ENCODE measurements at places on chromosomes 11 and 22.
A peak's percentile ranks its signal among the peaks of the same experiment; 100 is the strongest.

DNA sequence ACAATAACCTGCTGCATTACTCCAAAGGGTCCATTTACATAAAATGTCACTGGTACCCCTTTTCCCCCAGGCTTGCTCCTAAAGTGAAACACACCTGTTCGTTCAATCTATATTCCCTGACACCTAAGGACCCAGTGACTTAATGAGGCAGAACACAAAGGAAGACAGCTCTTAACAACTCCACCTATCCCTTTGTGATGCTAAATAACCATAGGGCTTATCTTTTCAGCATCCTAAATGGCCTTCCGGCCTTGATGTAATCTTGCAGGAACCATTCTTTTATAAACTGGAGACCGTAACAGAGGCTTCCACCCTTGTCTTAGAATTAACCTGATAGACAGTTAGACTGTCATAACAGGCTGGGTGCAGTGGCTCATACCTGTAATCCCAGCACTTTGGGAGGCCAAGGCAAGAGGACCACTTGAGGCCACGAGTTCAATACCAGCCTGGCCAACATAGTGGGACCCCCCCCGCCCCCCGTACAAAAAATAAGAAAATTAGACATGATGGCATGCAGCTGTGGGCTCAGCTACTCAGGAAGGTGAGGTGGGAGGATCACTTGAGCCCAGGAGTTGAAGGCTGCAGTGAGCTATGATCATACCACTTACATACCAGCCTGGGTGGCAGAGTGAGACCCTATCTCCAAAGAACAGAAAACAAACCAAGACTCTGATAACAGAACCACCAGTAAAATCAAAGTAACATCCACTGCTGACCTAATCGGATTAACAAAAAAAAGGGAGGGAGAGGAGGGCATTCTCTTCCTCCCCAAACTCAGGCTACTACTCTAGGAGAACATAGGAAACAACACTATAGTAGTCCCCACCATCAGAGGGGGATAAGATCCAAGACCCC is 5.1 kb downstream of the CHEK2 start:
- DNase-seq, result no peak

GRCh38 chr11:7515447-7515886 is 1.7 kb downstream of the PPFIBP2 start:
- no peak for DNase-seq

GRCh38 chr22:31238057-31238456 is 26.0 kb downstream of the LIMK2 start:
- no peak for DNase-seq

DNA sequence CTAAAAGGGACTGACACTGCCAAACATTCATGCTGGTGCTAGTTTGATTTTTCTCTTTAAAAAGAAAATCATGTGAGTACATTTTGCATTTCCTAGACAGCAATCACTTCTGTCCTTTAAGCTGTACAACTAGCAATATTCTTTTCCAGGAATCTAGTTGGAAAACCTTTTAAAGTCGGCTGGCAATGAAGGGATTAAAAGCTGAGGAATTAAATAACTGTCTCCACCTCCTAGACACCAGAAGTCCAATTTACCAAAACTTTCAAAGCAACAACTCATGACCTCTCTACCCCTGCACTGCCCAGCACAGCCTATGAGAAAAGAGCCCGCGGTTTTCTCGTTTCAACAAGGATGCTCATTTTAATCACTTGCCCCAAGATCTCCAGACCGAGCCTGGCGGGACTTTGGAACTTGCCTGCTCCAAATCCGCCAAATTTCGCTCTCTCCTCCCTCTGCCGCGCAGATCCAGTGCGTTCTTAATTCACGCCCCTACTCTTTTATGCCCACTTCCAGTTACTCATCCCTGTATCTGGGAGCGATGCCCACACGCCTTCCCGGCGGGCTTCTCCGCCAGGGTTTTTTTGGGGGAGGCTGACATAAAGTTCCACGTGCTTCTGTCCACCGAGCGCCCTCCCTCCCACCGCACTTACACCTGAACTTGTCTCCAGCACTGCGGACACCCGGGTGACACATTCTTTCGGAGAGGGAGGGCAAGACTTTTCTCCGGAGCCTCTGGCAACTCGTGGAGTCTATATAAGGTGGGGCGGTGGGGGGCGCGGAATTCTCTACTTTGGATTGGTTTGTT is 2.5 kb downstream of the MPPED2 start:
- no peak for DNase-seq

GRCh38 chr22:32073823-32074380 is 30.8 kb downstream of the SLC5A1 start:
- no peak for DNase-seq

DNA sequence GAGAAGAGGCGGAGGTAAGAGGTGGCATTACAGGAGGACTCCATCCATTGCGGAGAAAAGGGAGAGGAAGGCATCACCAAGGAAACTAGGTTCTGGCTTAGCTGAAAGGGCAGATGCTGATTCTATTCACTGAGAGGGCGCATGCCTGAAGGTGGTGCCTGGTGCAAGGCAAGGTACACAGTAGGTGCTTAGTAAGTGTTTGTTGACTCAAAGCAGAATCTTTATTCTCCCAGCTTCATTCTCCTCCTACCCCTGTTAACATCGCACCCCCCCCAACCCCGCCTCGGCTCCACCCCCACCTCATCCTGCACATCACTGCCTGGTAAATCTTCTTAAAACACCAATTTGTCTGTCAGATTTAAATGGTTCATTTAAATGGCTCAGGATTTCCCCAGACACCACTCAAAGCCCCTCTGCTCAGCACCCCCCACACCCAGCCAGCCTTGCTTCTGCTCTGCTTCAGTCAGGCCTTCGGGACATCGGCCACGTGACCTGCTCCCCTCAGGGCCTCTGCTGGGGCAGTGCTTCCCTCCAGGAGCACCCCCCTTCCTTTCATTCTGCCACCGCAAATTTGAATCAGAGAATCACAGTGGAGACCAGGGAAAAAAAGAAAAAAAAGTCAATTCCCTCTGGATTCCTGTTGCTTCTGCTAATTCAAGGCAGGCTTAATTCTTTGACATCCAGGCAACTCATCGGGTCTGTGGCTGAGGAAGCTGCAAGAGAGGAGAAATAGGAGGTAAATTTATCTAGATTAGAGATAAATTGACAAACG is 17.8 kb upstream of the RCN1 start:
- DNase-seq, result no peak

- DNase-seq, result no peak
Observed at GRCh38 chr11:4863876-4864275, 14.9 kb upstream of the OR51S1 start.

- no peak for DNase-seq
Observed at GRCh38 chr11:108752297-108752751, 87.5 kb downstream of the DDX10 start.

- DNase-seq, result no peak
Observed at GRCh38 chr22:40310768-40311120, 35.6 kb upstream of the ADSL start.

- DNase-seq, result no peak
Observed at GRCh38 chr11:20754933-20755332, 85.5 kb downstream of the NELL1 start.

GRCh38 chr22:46560696-46561295 is 23.4 kb upstream of the CELSR1 start:
- no peak for DNase-seq

DNA sequence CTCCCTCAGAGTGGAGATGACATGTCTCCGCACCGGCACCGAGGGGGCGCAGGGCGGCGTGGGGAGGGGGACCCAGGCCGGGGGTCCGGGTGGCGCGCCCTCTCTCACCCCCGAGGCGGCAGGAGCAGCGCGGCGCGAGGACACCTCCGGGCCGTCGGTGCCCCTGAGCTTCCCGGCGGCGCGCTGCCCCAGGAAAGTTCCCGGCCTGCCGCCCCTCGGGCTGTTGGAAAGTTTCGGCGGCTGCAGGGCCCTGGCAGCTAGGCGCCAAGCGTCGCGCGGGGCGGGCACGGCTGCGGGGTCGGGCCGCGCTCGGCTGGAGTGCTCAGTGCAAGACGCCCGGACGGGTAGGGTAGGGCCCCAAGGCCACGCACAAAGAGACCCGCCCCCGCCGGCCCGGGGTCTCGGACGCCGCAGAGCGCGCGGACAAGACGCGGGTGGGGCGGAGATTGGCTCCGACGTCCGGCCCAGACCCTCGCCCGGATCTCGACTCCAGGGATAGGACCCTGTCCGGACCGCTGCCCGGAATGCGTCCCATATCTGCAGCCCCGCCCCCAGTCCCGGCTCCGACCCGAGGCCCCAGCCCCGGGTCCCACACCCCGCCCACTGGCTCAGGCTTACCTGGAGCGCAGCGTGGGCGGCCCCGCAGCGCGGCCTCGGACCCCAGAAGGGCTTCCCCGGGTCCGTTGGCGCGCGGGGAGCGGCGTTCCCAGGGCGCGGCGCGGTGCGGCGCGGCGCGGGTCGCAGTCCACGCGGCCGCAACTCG is 471 bp downstream of the ARVCF start:
- DNase-seq, result peak; percentile 31

GRCh38 chr11:96207459-96208449 is 135.2 kb downstream of the MAML2 start:
- peak; percentile 40 for DNase-seq

DNA sequence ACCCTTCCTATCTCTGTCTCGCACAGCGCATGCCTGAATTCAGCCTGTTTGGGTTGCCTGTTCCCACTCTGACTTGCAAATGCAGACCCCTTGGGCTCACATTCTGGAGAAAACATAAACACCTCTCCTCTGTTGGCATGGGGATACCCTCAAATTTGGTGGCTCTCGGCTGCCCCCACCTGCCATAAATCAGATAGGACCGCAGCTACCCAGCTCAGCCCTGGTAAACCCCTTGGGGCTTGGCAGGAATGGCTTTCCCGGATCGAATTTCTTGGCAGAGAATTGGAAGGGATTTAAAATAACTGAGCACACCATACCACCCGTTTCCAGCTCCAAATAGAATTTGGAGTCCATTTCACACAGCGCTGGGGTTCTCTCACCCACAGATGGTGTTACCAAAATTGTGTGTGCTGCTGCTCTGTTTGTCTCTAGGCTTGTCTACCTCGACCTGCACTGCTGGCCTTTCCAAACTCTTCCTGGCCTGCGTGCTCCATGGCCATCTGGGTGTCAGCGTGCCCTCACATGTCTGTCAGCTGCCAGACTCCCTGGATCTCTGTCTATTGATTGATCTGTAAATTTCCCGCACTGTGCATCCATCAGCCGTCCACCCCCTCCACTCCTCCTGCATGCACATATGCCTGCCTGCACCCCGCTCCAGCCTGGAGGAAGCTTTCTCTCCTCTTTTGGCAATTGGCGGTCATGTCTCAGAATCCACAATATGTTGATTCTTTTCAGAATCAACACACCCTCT is 134.0 kb downstream of the NTM start:
- no peak for DNase-seq

GRCh38 chr22:41367680-41368542 is 13.8 kb upstream of the TEF start:
- DNase-seq, result no peak

GRCh38 chr11:59144096-59144495 is 1.4 kb downstream of the FAM111A start:
- no peak for DNase-seq

- DNase-seq, result no peak
Observed at GRCh38 chr22:24147666-24148065, 33.6 kb upstream of the SUSD2 start.
